ENCODE measurements at places on chromosomes 5 and 9.
A peak's percentile ranks its signal among the peaks of the same experiment; 100 is the strongest.

DNA sequence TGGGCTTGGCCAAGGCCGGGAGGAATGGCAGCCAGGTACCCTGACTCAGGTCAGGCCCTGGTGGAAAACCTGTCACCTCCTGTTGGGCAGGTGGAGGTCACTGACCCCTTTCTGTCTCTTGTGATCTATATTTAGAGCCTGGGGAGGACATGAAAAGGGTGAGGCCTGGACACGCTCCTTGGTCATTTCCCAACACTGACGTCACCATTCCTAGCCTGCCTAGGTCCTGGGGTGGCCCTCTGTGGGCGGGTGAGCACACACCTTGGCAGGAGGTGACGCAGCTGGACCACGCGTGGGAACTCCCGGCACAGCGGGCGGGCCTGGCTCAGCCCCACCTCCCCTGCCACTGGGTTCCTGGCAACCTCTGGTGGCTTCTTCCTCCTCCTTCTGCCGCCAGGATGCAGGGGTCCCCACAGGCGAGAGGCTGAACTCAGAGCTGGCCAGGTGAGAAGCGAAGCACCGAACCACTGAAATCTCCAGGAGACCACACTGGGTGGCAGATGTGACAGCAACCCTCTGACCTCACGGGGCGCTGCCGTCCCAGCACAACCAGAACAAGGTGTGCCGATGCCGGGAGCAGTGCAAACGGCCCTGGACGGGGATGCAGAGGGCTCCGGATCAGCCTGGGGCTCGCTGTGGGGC is 6.4 kb upstream of the RALGDS start:
- no peak for ATAC-seq

DNA sequence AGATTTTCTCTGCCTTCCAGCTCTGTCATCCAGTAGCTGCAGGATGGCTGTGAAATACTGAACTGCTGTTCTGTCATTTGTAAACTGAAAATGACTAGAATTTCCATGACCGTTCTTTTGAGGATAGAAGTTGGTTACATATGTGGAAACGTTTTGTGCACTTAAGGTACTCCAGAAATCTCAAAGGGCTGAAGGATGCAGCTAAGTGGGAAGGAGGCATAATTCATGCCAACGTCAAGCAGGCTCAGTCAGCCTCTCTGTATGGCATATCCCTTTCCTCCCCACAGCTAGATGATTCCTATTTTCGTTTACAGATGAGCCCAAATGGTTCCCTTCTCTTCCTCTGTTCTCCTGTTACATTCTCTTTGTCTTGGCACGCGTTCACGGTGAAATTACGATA is 257.6 kb downstream of the FBXL7 start:
- peak; percentile 12 for ATAC-seq

DNA sequence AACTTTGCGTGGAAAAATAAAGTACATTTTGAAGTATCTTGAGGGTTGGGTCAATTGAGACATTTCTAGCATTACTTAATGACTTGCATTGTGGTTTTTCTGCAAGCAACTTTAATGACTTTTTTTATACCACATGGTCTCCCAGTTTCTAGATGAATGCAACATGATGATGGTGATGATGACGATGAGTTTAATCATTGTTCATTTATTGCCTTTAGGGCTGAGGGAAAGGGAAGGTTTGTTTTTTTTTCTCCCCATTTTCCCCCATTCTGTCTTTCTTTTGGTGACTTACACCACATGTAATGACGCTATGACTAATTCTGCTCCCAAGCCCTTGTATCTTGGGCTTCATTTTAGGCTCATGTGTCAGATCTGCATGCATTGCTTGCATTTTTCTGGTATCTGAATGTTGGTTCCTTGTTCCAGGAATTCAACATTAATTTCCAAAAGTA is 57.7 kb upstream of the NXNL2 start:
- no peak for ATAC-seq

- ATAC-seq, result no peak
These were observed 2.0 kb upstream of the MTX3 start for GRCh38 chr5:79992891-79993657.

- no peak for ATAC-seq
These were observed 7.7 kb upstream of the SHISAL2B start for GRCh38 chr5:64682608-64683007.

GRCh38 chr5:141783005-141783946 is 94.9 kb downstream of the PCDH1 start:
- peak; percentile 69 for ATAC-seq

GRCh38 chr5:140345919-140346347 is 470 bp downstream of the HBEGF start:
- peak; percentile 53 for ATAC-seq

DNA sequence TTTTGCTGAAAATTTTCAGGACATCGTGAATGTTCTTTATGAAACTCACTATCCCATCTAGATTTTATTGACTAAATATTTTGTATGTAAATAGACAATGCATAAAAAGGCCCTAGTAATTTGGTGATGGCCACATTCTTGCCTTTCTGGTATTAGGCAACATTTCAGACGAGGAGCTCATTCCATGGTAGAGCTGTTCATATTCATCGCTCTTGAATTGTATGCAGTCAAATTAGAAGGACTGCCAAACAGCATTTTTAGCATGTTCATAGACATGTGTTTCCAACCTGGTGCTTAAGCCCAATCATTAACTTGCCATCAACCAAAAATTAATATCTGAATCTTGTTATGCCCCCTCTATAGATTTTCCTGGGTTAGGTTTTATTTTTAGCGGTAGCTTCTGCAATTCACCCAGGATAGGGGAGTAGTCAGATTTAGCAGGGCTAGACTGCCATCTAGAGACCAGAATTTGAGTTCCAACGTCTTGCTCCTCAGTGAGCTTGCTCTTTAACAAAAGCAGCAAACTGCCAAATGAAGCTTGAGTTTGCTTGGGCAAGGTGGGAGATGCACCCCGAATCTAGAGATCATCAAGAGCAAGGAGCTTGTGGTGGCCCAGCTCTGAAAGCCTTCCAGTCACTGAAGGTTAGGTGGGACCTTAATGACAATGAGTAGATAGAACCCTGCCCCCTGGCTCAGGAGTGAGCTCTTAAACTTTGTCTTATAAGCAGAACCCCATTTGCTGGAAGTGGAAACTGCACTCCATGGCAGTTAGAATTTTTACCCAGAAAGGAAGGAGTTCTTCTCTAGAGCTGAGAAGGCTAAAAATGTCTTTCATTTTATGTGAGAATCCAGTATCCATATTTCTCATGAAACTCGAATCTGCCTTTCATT is 456.2 kb downstream of the RASEF start:
- no peak for ATAC-seq

DNA sequence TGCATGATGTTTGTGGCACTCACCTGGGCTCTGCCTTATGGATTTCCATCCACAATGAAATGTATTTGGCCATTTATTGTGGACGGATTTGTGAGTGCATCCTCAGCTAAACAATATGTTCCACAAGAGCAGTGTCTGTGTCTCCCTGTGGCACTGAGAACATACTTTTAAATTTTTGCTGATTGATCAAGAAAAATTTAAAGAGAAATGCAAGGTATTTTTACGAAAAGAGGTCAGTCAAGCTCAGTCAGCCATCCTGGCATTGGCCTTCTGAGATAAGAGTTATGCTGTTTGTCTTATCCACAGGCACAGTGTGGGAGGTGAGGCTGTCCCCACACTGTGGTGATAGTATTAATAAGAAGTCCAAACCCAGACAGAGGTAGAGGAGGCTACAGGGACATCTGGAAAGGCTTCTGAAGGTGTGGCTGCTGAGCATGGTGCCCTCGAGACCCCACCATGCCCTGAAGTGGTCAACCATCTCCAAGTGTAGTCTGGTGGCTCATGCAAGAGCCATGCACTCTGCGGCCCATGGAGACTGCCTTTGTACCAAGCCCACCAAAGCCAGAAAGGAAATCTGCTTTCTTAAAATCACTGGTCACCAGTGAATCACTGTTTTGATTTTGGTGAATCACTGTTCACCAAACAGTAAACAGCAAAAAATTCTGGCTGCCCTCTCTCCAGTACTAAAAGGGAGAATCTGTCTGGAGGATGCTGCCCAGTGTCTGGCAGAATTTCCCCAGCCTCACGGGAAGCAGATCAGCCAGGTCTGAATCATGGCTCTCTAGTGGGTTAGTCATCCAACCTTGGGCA is 28.8 kb downstream of the SPOCK1 start:
- peak; percentile 82 for ATAC-seq

DNA sequence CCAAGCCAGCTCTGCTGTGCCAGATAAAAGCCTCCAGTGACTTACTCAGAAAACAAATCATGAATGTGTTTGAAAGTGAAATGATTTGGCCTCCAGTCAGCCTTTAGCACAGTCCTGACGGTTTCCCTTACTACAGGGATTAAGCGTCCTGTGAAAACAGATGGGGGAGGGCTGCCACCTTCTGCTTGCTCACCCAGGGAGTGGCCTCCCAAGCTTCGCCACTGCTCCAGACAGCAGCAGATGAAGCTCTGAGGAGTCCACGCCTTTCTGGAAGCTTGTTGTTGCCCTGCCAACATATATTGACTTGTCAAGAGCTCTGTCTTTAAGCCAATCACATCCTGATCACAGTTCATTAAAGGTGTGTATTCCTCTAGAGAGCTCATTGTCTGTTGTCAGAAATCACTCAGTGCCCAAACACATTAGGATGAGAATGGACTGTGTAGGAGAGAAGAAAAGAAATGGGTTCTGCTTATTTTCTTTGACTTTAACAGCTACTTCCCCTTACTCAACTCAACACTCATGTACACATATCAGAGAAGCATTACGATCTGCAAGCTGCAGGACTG is 4.9 kb upstream of the FYB1 start:
- no peak for ATAC-seq

DNA sequence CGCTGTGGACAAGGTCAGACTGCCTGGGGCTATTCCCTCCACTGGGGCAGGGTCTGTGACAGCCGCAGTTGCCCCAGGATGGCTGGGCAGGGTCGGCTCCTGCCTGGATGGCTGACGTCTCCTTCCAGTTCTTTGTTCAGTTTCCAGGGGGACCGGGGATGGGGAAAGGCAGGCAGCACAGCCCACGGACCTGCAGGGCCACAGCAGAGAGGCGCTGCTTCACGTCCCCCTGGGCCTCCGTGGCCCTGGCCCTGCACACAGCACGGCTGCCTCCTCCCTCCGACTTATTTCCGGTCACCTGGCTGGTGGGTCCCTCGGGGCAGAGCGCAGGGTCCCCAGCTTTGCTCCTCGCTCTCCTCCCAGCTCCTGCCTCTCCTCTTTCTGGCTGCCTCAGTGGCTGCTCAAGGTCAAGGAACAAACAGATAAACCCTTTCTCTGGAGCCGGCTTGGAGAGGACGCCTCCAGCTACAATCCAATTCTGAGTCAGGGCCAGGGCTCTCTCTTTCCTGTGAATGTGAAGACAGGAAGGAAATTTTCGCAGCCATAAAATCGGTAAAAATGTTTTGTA is 169.7 kb downstream of the C9orf50 start:
- no peak for ATAC-seq

DNA sequence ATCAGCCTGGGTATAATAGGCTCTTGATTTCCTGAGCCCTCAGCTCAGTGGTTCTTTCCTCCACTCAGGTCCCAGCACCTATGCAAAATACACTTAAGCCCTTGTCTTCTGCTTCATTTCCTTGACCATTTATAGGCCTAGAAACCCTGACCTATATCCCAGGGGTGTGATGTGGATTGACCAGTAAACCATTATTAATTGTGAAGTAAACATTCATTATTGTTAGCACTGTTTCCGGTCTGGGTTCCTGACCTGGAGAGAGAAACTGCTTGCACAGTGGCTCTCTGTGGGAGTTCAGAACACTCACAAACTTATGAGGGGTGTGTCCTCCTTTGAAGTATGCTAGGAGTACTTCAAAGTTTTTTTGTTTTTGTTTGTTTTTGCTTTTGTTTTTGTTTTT is 19.6 kb upstream of the TOMM5 start:
- ATAC-seq, result no peak

DNA sequence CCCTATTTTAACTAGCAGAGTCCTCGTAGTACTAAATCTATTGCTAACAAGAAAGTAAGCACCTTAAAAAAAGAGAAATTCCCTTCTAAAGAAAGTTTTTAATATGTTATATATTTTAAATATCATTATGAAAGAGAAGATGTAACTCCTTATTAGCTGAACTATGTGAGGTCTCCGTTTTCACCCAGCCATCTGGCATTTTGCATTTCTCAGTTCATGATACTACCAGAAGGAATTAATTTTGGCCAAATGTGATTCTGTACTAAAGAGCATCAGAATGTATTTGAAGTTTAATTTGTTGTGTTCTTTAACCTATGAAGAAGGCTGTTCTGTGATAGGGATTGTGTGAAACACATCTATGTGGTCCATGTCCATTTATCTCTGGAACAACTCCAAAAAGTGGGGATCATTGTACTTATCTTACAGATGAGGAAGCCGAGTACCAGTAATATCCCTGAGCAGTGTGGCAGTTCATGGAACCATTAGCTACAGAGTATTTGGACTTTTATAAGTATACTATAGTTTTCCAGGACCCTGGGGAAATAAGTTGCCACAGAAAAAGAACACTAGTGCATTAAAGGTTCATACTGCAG is 29.8 kb downstream of the TNFAIP8 start:
- no peak for ATAC-seq

GRCh38 chr9:129342591-129343423 is 164.7 kb upstream of the IER5L start:
- no peak for ATAC-seq

GRCh38 chr5:95916687-95917085 is 45.0 kb downstream of the ELL2 start:
- ATAC-seq, result no peak

DNA sequence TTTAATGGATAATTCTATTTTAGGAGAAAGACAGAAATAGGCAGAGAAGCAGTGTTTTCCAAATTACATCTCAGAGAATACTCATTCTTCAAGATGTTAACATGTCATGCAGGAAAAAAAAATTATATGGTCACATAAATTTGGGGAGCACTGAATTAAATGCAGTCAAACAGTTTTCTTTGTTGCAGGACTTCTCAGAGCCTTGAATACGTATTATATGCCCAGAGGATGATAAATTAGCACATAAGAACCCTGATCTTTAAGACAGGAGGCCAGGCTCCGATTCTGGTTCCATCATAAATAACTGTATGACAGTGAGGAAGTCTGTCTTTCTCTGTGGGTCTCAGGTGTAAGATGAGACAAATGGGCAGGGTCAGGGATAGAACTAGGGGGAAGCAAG is 41.4 kb downstream of the FAT2 start:
- no peak for ATAC-seq

DNA sequence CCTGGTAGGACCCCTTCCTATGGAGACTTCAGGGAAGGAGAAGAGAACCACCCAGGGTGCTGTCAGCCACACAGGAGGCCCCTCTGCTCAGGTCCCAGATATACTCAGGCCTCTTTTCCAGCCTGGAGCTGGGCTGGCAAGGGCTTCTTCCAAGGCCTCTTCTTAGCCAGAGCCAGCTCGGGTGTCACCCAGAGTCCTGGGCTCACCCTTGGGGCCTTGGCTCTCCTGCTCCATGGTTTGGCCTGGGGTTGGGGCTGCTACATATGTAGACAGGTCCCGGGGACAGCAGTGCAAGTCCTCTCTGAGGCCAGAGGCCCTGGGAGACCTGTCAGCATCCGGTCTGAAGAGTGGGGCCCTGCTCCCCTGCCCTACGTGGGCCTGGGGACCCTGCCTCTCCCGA is 22.8 kb downstream of the PAEP start:
- no peak for ATAC-seq

- peak; percentile 58 for ATAC-seq
These were observed 653 bp upstream of the HNRNPH1 start for GRCh38 chr5:179623906-179624741.

Data from motor neuron (in vitro differentiated cells).